ENCODE measurements at places on chromosomes 1 and 21.

DNA sequence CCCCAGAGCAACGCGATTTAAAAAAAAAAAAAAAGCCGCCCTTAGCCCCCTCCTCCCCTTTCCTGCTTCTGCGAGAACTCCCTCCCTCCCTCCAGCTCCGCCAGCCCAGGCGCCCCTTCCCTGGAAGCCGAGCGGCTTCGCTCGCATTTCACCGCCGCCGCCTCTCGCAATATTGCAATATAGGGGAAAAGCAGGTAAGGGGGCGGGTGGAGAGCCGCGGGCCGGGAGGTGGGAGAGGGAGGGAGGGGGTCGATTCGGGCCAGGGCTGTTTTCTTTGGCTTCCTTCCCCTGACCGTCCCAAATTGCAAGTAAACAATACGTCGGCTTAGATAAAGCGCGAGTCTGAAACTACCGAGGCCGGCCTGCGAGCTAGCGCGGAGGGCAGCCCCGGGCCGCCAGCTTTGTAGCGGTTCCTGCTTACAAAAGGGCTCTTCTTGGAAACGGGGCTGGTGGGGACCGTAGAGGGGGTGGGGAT is 408 bp downstream of the LMO4 start:
- peak; percentile 39 for DNase-seq

DNA sequence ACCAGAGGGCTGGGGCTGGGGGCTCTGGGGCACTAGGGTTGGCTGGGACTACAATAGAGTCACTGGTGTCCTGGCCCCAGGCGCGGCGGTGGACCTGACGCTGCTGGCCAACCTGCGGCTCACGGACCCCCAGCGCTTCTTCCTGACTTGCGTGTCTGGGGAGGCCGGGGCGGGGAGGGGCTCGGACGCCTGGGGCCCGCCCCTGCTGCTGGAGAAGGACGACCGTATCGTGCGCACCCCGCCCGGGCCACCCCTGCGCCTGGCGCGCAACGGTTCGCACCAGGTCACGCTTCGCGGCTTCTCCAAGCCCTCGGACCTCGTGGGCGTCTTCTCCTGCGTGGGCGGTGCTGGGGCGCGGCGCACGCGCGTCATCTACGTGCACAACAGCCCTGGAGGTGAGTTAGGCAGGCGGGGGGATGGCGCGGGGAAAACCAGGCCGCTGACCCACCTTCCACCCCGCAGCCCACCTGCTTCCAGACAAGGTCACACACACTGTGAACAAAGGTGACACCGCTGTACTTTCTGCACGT is 4.1 kb downstream of the TIE1 start:
- no peak for DNase-seq

GRCh38 chr1:40766017-40766416 is 17.6 kb upstream of the KCNQ4 start:
- no peak for DNase-seq

GRCh38 chr21:32096411-32096810 is 182.4 kb downstream of the MIS18A start:
- peak; percentile 35 for DNase-seq

DNA sequence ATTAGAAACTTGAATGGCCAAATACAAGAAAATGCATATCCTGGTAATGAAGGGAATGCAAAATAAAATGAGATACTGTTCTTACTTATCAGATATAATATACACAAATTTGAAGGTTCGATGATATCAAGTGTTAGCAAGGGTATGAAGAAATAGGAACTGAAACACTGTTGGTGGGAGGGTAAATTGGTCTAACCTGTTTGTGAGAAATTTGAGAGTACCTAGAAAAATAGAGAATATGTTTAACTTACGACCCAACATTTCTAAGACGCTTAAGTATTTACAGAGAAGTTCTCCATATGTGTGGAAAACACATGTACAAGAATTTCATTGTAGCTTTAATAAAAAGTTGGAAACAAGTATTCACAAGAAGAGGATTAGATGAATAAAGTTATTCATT is 25.9 kb downstream of the ATG4C start:
- DNase-seq, result no peak

- no peak for DNase-seq
Observed at GRCh38 chr1:5274527-5274926, 620.1 kb downstream of the AJAP1 start.

DNA sequence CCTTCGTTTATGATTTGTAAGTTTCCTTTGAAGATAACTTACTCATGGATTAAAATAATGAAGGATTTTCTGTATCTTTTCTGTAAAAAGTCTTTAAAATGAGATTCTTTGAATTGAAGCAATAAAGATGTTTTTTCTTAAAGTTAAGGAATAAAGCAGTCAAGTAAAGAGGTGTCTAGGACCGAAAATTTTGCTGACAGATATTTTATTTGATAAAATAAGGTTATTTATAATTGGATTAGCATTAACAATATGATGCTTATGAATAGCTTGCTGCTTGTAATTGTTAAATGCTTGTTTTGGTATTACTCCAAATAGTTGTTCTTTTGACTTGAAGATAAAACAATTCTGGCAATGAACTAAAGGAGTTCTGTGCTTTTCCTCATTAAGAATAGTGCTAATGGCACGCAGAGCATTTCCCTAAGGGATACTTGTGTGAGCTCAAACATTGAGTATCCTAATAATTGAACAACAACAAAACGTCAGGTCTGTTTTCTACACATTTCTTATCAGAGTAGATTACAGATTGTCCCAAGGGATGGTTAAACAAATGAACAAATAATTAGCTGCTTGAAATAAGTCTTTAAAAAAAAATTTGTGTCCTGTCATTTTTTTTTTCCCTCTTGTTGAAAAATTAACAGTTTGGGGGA is 16.6 kb downstream of the TSNAX start:
- no peak for DNase-seq

DNA sequence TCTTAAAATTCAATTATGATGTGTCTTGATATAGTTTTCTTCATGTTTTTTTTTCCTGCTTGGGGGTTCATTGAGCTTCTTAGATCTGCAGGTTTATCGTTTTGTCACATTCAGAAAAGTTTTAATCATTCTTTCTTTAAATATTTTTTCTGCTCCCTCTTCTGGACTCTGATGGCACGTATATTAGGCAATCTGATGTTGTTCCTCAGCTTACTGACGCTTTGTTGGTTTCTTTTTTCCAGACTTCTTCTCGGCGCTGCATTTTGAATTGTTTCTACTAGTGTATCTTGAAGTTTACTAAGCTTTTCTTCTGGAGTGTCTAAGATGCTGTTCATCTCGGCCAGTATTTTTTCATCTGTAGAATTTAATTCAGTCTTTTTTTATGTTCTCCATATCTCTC is 44.8 kb upstream of the FMOD start:
- no peak for DNase-seq

GRCh38 chr1:206970446-206970845 is at the start of gene FCAMR:
Gene FCAMR, minus strand, starts transcription at chr1:206970460. Its CDS starts 335 bp downstream, at chr1:206970125.
- no peak for DNase-seq

- DNase-seq, result no peak
Observed at GRCh38 chr1:108051631-108052377, 86.8 kb upstream of the VAV3 start.

DNA sequence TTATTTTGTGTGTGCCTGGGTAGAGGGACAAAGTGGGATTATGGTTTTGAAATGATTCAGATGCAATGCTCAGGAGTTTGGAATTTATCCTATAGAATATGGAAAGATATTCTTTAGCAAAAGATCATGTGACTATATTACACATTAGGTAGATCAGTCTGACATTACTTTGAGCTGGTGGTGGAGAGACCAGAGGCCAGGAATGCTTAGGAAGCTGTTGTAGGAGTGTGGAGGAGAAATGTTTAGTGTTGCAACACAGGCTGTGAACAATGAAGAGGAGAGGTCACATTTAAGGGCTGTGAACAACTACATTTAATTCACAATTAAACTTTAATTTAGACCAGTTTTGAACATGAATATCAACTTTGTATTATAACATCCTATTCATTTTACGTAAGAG is 45.3 kb upstream of the PODN start:
- no peak for DNase-seq

GRCh38 chr1:40248412-40248811 is 675 bp downstream of the TMCO2 start:
- no peak for DNase-seq
